Pancreas (tissue), 10 donors: ENCODE measurements at places on chromosomes 7 and 10. TPM values are rescaled to one million over a fixed set of nuclear protein-coding genes. Genes with fewer than 3 reads are reported as not detected.

DNA sequence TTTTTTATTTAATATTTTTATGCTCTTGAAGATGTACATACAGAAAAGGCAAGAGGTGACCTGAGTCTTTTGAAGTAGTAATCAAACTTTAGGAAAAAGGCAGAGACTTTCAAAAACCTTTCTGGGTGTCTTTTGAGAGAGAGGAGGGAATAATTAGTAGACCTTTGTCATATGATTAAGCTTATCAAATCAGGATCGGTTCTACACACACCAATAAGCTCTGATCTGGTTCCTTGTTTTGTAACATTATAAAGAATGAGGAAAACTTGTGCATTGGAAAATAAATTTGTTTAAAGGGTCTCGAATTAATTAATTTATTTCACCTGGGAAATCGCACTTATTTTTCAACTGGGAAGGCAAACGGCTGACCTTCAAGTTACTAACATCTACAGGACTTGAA is 11.9 kb downstream of the TWIST1 start:
- H3K4me3 ChIP-seq, result no peak overlapping the region
- H3K36me3 ChIP-seq, result no peaks in the 10 kb centered on the region
- H3K4me1 ChIP-seq, result no peaks in the 10 kb centered on the region
- no peak for DNase-seq
- no peak overlapping the region for H3K27ac ChIP-seq

GRCh38 chr7:128067983-128068382 is 36.7 kb upstream of the LRRC4 start:
- H3K27me3 ChIP-seq, result no peaks in the 10 kb centered on the region
- no peak overlapping the region for H3K4me3 ChIP-seq
- H3K27ac ChIP-seq, result no peak overlapping the region
- no peaks in the 10 kb centered on the region for H3K4me1 ChIP-seq
- DNase-seq, result no peak

MBL2 gene
- not detected for total RNA-seq

DNA sequence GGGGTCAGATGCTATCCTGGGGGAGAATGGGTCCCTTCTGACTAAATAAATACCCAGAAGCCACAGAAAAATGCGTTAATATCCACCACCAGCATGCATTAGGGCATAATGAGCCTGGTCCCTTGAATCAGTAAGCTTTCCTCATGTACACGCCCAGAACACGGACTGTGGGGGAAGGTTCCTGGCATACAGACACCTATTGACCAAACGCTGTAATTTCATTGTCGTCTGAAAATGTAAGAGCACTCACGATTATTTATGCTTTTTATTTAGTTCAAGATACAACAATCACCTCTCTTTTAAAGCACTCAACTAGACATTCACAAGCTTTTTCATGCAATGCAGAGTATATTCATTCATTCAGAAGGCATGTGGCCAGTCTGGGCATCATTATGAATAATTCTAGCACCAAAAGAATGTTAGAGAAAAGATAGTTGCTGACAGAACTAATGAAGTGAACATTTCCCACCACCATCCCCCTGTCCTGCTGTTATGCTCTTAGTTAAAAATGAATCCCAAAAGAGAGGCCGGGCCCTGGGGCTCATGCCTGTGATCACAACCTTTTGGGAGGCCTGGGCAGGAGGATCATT is 101.0 kb downstream of the SVIL start:
- peak; percentile 32 for DNase-seq
- H3K27me3 ChIP-seq, result no peaks in the 10 kb centered on the region
- H3K27ac ChIP-seq, result peak overlapping the region; percentile 78
- H3K36me3 ChIP-seq, result peaks cover 3% of the 10 kb centered on the region

DNA sequence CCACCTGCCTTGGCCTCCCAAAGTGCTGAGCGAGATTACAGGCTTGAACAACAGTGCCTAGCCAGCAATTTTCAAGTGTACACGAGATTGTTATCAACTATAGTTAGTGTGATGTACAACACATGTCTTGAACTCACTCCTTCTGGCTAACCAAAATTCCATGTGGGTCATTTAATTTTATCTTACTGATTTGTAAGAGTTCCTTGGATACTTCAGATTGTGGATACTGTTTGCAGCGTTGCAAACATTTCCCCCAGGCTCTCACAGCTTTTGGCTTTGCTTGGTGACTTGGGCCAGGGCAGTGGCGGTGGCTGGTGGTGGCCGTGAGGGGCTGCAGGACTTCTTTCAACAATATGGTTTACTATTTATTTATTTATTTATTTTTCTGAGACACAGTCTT is 8.5 kb upstream of the TMEM270 start:
- no peak for DNase-seq
- no peaks in the 10 kb centered on the region for H3K4me1 ChIP-seq
- H3K4me3 ChIP-seq, result no peak overlapping the region
- H3K36me3 ChIP-seq, result no peaks in the 10 kb centered on the region
- peak overlapping the region; percentile 22 for H3K27ac ChIP-seq
- H3K27me3 ChIP-seq, result no peaks in the 10 kb centered on the region

- no peak overlapping the region for H3K4me3 ChIP-seq
- no peaks in the 10 kb centered on the region for H3K36me3 ChIP-seq
- no peak overlapping the region for H3K27ac ChIP-seq
- DNase-seq, result no peak
Observed at GRCh38 chr10:53140506-53140905, 367.9 kb upstream of the MBL2 start.

- H3K27me3 ChIP-seq, result no peaks in the 10 kb centered on the region
- H3K4me3 ChIP-seq, result no peak overlapping the region
- no peak for DNase-seq
Observed at GRCh38 chr10:72455889-72456595, 101.3 kb upstream of the DNAJB12 start.

ZPBP gene
- 0.16 TPM for total RNA-seq

RBM20 gene
- total RNA-seq, result 0.79 TPM

DNA sequence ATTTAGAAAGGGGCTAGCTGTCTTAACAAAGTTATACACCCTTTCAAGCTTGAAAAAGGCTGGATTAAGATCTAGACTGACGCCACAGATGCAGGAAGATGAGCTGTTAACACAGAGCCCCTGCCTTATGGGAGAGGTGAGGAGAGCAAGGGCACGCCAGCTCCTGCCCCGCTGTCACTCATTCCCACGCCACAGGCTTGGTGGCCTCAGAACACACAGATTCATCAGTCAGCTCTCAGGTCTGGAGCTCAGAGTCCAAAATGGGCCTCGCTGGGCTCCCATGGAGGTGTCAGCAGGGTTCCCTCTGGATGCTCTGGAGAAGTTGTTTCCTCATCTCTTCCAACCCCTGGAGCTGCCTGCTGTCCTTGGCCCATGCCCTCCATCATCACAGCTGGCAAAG is 554.2 kb downstream of the TCERG1L start:
- no peaks in the 10 kb centered on the region for H3K27me3 ChIP-seq
- no peak overlapping the region for H3K4me3 ChIP-seq
- H3K4me1 ChIP-seq, result no peaks in the 10 kb centered on the region
- no peak for DNase-seq
- no peak overlapping the region for H3K27ac ChIP-seq
- H3K36me3 ChIP-seq, result no peaks in the 10 kb centered on the region

- no peak overlapping the region for H3K27ac ChIP-seq
- peak; percentile 37 for DNase-seq
- no peaks in the 10 kb centered on the region for H3K36me3 ChIP-seq
- no peak overlapping the region for H3K4me3 ChIP-seq
Observed at GRCh38 chr10:129725482-129725881, 238.6 kb downstream of the EBF3 start.

DNA sequence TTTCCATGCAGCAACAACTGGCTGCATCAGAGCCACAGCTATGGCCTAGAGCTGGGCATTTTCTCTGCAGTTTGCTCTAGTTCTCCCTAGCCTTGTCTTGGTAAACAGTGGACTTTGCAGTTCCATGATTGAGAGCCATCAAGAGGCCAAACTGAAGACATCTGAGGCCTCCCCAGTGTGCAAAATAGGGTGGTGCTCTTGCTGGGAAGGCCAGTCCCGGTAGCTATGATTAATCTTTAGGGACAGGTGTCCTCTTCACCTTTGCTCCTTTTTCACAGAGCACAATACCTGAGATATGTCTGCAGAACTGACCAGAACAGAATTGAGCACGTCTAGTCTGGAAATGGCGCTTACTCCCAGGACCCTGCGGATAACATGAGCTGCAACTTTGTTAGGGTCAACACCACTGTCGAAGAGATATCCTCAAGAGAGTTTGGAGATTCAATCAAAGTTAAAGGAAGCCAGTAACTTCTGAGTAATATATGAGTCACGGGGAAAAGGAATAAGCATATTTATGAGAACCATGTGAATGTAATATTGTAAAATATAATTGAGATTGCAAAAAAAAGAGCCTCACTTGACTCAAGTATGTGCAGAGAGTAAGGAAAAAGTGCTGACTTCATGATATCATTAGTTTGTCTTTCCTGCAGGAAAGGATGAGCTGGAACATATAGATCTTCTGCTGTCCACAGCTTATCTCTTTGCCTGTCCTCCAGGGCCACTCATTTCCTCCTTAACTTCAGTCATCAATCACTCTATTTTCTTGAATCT is 76.7 kb downstream of the ANK3 start:
- H3K27me3 ChIP-seq, result no peaks in the 10 kb centered on the region
- no peak for DNase-seq
- no peaks in the 10 kb centered on the region for H3K4me1 ChIP-seq
- H3K27ac ChIP-seq, result no peak overlapping the region
- H3K4me3 ChIP-seq, result no peak overlapping the region

DNA sequence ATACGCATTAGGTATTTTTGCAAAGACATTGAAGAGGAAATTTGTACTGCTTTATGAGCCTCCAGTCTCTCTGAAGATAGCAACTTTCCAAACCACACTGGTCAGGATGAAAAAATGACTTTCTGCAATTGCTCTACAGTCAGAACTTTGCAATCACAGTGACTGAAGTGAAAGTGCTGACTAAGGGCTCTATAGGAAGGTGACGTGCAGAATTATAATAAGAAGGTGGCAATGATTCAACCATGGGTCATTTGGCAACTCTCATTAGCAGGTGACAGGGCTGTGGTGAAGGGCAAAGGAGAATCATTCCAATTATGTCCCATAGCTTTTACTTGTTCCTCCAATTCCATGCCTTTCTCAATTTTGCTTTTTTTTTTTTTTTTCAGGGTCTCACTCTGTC is 311.0 kb downstream of the ANKRD30A start:
- no peaks in the 10 kb centered on the region for H3K4me1 ChIP-seq
- no peaks in the 10 kb centered on the region for H3K27me3 ChIP-seq
- H3K4me3 ChIP-seq, result no peak overlapping the region

GRCh38 chr10:115830265-115830970 is 442.6 kb downstream of the GFRA1 start:
- no peak for DNase-seq
- H3K36me3 ChIP-seq, result no peaks in the 10 kb centered on the region
- H3K27ac ChIP-seq, result no peak overlapping the region

ZP3 gene
- 3.8 TPM for total RNA-seq
